ENCODE measurements at places on chromosomes 6 and 20.

DNA sequence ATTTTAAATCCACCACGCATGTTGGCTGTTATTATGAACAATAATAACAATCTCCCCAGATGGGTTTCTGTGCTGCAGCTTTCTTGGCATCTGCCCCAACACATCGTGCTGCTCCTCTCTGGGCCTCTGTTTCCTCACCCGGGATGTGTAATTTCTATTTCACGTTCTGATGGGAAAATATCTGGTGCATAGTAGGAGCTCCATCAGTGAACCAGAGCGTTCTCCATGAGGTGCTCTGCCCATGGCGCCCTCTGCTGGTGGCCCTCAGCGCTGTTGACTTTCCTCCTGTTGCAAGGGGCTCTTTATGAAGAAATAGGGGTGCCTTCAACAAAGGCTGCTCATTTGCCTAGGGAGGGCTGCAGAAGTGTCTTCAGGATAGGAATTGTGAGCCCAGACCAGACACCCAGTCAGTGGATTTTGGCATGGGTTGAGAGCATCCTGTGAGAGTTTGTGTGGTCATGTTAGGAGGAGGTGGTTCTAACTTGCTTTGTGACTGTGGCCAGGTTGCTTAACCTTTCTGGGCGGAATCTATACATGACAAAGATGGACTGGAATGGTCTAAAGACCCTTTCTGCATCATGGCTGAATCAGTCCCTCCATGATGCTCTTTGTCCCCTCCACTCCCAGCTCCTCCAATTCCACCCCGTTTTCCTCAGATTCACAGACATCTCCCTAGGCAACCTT lies 8.1 kb downstream of the SCRT2 start:
- peak; percentile 25 for DNase-seq

GRCh38 chr6:40798069-40798770 lies 211.1 kb upstream of the LRFN2 start:
- no peak for DNase-seq

- DNase-seq, result peak; percentile 73
These were observed 16.1 kb downstream of the BTN2A1 start for GRCh38 chr6:26473758-26474438.

- no peak for DNase-seq
These were observed 237.4 kb upstream of the GMDS start for GRCh38 chr6:2482773-2483172.

- DNase-seq, result no peak
These were observed 30.0 kb upstream of the TGM2 start for GRCh38 chr20:38194971-38195504.

- DNase-seq, result no peak
These were observed 179.6 kb downstream of the SMOC2 start for GRCh38 chr6:168620578-168620977.

DNA sequence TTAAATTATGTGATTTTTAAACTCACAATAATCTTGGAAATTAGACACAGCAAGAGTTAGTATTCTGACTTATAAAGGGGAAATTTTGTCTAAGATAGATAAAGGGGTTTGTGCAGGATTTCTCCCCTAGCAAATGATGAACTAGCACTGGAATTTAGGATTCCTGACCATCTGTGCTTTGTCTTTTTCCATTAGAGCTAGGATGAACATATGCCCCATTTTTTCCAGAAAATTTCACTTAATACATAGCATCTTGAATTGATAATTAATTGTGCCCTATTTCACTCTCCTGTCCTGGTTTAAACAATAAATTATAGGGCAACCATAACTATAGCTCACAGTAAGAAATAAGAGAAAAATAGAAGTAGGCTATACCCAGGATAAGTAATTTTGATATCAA lies 601.0 kb downstream of the GRIK2 start:
- DNase-seq, result no peak

- no peak for DNase-seq
These were observed 1260.8 kb upstream of the GJE1 start for GRCh38 chr6:140871911-140872310.

- DNase-seq, result no peak
These were observed 86.0 kb downstream of the UBE3D start for GRCh38 chr6:82979657-82980056.

DNA sequence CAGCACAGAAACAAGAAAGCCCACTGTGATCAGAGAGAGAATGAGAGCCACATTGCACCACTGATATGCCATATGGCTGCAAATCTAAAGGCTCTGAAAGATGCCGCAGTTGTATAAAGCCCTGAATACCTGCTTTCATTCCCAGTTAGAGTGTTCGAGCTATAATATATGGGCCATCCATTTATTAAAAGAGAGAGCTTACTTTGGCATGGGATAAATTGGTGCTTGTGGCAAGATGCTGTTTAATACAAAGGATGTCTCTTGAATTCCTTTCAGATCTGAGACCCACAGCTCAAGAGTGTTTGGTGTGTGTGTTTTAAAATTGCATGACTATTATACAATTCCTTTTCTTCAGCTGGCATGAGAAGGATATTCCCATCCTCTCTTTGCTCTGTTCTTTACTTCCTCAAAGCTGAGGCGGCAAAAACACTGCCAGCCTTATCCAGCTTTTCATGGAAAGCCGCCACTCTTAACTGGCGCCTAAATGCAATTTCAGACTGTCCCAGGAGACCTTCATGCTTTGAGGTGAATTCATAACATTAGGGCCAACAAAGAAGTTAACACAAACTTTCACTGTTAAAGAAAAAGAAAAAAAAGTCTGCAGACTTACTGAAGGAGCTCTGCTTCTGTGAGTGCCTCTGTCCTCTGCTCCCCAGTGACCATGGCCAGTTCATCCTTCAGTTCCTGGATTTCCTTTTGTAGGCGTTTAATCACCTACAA lies 147.6 kb downstream of the KIF6 start:
- no peak for DNase-seq

- DNase-seq, result no peak
These were observed 124.8 kb downstream of the PRKN start for GRCh38 chr6:162602759-162603158.

All from NCI-H2081 (cell line).